ENCODE measurements at places on chromosomes 11 and 22.
A peak's percentile ranks its signal among the peaks of the same experiment; 100 is the strongest.

GRCh38 chr11:133892584-133893380 is 47.5 kb upstream of the SPATA19 start:
- DNase-seq = no peak

- no peak for DNase-seq
These were observed 27.8 kb upstream of the LMO2 start for GRCh38 chr11:33919645-33920044.

DNA sequence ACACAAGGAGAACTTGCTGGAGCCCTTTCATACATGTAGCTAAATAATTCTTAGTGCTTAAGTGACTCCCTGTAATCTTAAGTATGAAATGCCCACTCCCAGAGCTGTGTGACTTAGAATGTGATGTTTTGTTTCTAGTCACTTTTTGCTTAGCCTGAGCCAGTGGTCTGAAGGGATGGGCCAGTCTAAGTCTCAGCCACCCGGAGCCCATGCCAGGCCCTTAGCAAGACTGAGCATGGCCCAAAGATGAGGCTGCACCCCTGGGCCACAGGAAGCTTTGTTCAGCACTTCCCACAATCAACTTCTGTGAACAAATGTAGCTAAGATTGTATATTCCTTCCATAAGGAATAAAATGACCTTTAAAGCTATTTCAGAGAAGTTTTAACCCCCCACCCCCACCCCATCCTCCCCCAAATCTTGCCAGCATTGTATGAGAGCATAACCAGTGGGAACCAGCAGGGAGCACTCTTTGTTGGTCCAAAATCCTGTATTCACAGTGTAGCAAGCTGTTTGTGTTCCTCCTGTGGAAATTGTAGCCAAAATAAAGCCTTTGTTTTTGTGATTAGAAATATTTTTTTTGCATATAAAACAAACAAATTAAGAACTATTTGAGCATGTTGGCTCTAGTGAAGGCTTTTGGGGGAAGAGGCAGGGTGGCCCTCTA is 73.8 kb upstream of the GAL start:
- DNase-seq = no peak

DNA sequence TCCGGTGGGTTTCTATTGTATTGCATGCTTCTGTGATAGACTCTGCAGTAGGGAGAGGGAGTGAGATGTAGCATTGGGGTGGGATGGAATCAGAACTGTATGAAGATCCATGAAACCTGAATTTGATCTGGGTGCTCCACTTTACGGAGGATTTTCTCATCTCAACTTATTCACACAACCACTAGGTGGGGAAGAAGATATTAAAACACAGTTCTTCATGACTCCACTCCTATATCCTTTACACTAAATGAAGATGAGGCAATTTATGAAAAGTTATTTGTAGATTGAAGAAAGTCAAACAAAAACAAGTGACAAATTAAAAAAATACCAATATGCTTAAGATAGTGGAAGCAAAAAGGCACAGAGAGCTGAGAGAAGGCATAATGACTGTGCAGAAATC is 92.6 kb upstream of the PDGFD start:
- no peak for DNase-seq

DNA sequence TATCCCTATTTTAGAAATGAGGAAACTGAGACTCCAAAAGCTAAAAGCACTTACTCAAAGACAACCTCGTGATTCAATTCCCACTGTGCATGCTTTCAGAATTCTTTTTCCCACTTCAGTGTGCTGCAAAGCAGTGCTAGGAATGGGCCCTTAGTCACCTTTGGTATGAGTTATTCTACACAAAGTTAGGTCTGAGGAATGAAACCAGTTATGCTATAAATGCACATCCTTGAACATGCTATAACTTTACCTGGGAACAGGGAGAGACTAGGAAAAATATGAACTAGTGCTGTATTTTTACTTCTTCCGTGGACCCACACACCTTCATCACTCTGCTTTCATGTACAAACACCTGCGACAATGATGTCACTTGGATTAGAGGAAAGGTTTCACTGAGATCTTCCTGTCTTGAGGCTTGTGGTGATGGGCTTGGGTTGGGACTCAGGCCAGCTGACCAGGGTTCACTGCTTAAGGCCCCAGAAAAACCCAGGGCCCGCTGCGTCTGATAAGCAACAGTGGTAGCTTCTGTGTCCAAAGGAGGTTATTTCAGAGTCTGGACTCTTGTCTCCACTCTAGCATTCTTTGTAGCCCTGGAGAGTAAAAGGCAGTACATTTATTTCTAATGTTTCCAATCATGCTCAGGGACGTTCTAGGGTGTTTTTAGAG is 81.6 kb downstream of the ZC3H12C start:
- no peak for DNase-seq

GRCh38 chr11:29879560-29879959 is 137.3 kb downstream of the KCNA4 start:
- DNase-seq = no peak

- DNase-seq = no peak
These were observed 34.5 kb downstream of the ELF5 start for GRCh38 chr11:34478845-34479663.

GRCh38 chr11:1750481-1750839 is at the start of gene IFITM10:
Gene IFITM10 (minus strand): TSS chr11:1750595. CDS start chr11:1750442, 153 bp downstream.
- peak; percentile 38 for DNase-seq

DNA sequence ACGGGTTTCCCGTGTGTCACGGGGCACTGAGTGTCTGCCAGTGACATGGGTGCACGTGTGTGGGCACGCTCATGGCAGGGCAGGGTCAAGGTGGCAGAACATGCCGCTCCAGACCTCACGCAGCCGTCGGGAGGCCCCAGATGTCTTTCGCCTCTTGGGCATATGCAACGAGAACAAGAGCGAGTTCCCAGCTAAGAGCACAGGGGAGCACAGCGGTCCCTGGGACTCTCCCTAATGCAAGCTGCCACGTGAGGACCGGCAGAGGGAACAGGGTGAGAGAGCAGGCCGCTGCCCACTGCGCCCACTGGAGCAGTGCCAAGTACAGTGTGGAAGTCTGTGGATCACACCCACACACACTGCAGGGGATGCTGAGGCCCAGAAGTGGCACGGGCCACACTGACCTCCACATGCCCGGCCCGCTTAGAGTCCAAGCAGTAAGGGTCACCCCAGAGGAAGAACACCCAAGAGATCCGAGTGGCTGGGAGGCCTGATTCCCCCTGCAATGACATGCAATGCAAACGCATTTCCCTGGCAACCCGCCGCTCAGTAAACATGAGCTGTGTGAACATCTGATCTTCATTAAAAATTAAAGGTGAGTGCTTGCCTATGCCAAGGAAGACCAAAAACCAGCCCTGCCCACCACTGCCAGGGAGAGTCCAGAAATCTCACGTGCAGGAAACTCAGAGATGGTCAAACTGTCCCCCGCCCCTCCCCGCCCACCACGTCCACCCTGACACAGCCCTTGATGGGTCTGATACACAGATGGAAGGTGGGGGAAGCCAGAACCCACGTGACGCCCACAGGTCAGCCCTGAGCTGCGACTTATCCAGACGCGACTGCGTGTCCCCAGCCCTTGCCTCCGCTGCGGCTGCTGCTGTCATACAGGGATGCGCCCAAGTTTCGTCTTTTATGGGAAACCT is 11.7 kb downstream of the CERK start:
- DNase-seq = no peak

DNA sequence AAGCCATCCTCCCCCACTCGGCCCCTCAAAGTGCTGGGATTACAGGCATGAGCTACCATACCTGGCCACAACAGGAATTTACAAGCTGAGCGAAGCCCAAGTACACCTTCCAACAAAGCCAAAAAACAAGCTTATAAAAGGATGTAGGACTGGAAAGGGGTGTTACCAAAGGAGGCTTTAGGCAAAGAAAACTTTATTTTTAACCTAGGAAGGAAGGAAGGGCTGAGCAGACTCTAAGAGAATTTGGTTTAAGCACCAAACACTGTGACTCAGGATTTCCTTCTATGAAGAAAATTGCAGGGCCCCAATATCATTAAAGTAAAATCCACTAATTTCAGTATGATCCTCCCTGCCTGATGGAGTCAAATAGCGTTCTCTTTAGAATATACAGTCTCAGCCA is 12.1 kb downstream of the DENND5A start:
- DNase-seq = no peak

- DNase-seq = no peak
These were observed 106.0 kb downstream of the ADAMTS15 start for GRCh38 chr11:130554241-130555055.

- no peak for DNase-seq
These were observed 56.4 kb downstream of the ARFGAP3 start for GRCh38 chr22:42800451-42801251.

- DNase-seq = no peak
These were observed 29.9 kb downstream of the RPL3 start for GRCh38 chr22:39289533-39289932.

- no peak for DNase-seq
These were observed 23.4 kb upstream of the NECTIN1 start for GRCh38 chr11:119752345-119752871.

DNA sequence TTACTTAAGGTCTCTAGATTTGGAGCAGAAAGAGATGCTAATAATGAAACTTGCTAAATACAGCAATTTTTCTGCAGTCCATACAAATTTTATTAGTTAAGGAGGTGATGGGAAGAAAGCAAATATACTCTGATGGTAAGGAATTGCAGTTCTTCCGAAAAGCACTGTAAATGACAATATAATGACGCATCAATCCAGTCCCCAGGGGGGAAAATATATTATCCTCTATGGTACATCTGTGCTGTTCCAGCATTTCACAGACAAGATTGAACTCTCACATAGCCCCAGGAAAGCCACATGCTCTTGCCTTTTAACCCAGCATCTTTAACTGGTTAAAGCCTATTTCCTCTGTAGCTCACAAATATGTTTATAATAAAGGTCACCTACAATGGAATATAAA is 416.6 kb upstream of the CCDC90B start:
- no peak for DNase-seq

DNA sequence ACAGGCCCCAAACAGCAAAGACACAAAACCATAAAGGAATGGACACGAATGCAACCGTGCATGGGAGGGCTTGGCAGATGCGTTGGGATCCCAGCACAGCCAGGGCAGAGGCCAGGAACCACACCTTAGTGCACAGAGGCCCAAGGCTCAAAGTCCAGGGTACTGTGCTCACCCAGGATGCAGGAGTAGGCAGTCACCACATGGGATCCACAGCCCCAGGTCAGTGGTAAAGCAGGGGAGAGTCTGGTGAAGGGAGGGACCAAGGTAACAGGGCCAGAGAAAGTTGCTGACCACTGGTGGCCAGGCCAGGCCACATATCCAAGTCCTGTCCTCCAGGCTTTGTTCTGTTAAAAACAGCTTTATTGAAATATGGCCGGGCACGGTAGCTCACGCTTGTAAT is 6.5 kb upstream of the CERK start:
- DNase-seq = no peak

GRCh38 chr11:45391168-45391850 is 105.2 kb upstream of the SYT13 start:
- no peak for DNase-seq

- DNase-seq = no peak
These were observed 179.7 kb downstream of the RRAS2 start for GRCh38 chr11:14179116-14179820.

DNA sequence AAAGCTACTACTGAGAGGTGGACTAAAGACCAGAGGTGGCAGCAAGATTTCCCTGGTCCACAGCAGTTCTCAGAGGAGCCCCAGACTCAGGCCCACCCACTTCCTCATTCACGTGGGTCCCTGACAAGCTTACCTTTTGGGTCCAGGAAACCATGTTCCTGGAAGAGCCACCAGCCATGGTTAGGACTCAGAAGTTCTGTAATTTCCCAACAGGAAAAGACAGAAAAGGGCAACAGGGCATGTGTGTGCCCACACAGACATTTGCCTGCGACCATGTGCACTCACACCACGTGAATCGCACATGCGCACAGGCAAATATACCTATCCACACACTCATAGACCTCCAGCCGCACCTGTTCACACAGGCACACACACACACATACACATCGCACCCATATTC is 42.9 kb downstream of the LRRC32 start:
- DNase-seq = no peak

GRCh38 chr22:28917747-28918549 is 34.6 kb downstream of the ZNRF3 start:
- no peak for DNase-seq

GRCh38 chr22:38346506-38346905 is 29.3 kb upstream of the CSNK1E start:
- no peak for DNase-seq

DNA sequence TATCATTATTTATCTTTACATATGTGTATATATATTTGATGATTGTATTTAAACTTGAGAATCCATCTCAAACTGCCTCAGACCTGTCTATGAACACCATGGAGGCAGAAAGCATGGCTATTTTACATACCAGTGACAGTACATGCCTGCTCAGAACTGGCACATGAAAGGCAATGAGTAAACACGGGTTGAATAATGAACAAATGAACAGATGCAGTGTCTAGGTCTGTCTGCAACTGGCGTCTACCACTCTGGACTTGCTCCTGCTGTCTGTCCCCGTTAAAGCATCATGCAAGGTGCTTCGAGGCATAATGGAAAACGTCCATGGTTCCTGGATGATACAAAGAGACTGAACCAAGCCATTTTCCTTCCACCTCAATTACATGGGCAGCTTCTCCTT is 271.6 kb upstream of the NARS2 start:
- no peak for DNase-seq

DNA sequence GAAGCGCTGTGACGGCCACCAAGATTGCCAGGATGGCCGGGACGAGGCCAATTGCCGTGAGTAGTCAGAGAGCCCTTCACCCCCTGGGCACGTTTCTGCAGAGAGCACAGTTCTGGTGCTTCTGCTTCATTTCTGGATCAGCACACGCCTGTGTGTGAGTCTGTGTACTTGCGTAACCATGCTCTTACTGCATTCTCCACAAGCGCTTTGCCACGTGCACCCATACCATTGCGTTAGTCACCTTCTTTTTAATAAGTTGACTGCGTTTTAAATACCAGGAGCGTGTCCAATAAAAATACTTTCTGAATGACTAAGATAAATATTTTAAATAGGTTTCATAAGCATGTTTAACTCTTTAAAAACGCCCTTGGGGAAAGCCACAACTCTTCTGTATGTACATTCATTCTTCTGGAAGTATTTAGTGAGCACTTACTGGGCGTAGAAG is 143.0 kb upstream of the SORL1-AS1 start:
- DNase-seq = no peak
